ENCODE measurements at places on chromosomes 6 and 20.

DNA sequence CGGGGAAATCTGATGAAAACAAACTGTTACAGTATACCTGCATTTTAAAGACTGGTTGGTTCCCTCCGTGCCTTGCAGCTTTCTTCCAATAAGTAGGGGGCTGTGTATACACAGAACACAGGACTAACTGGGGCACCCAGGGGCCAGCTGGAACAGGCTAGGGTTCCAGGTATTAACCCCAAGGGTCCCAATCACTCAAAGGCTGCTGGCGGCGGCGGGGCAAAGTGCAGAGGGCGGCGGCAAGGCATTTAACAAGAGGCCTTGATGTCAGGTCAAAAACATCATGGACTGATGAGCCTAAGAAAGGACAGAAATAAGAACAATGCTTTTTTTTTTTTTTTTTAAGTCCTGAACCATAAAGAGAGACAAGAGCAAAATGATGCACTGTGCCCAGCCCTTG lies 2.5 kb downstream of the PMEPA1 start:
- DNase-seq, result no peak

DNA sequence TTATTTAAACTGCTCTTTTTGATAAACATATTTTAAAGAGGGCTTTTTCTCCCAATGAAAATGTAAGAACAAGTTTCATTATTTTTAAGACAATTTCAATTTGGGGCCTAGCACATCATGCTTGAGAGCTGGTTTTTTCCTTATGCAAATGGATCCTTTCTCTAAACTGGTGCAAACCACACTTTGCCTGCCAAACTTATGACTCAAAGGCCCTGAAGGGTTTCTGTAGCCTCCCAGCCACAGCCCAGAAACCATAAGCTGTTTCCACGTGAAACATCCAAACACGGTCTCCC lies 451 bp upstream of the HSF2 start:
- DNase-seq, result no peak

DNA sequence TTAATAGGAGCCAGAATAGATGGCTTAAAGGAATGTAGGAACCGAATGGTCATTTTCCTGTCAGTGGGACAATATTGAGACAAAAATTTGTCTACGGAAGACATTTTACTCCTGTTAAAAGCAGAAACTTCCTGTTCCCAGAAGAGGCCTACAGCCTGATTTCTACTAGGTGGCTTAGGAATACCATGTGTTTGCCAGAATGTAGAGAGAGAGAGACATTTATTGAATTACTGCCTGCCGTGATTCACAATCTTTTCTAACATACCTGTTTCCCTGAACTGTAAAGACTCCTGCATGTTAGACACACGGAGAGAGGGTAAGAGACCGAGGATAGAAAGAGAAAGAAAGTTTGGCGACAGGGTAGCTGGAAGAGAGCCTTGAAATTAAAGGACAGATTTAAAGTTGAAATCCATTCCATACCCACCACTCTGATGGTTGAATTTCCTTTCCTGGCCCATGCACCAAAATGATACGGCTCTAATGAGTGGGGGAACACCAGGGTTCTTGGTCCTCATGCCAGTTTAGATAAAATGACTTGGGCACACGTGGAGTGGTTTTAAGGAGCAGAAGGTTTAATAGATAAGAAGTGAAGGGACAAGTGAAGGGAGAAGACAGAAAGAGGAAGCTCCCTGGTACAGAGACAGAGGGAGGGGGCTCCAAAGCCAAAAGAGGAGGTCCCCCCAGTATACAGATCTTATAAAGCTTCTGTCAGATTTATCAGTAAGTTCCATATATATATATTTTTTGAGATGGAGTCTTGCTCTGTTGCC lies 22.5 kb downstream of the NCOA3 start:
- DNase-seq, result no peak

DNA sequence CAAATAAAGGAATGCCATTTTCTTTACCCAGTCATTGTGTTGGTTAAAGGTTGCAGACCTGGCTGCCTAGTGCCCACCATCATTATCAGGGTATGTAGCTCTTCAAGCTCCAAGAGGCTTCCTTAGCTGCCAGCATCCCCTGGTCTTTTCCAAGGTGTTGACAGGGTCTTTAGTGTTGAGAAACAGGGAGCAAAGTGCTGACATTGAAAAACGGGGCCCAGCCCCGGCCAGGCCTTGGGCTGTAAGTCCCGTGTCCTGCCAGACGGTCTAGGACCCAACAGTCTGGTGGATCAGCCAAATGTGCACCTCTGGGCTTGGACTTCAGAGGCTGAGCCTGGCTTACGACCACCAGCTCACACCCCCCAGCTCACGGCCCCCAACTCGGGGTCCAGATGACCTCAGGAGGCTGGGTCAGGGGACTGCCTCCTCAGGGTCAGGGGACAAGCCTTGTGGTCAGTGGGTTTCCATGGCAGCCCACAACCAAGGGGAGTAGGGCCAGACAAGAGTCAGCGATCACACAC lies 114.4 kb upstream of the MLN start:
- DNase-seq, result no peak

GRCh38 chr6:47105469-47106178 lies 63.5 kb upstream of the ADGRF1 start:
- DNase-seq, result no peak

DNA sequence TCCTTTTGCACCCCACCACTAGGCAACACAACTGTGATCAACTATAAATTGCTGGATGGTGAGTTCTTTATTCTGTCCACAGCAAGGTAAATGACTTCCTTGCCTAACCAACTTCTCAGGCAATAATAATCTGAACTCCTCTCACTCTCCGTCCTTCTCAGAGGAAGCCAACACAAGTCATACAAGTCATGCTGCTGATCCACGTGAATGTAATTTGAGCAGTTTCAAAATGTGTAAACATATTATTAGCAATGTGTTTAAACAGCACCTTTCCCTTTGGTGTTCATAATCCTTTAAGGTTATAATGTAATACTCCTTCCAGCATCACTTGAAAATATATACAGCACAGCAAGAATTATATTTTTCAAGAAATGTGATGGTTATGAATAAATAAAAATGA lies 127.9 kb downstream of the QRSL1 start:
- DNase-seq, result peak; percentile 56

DNA sequence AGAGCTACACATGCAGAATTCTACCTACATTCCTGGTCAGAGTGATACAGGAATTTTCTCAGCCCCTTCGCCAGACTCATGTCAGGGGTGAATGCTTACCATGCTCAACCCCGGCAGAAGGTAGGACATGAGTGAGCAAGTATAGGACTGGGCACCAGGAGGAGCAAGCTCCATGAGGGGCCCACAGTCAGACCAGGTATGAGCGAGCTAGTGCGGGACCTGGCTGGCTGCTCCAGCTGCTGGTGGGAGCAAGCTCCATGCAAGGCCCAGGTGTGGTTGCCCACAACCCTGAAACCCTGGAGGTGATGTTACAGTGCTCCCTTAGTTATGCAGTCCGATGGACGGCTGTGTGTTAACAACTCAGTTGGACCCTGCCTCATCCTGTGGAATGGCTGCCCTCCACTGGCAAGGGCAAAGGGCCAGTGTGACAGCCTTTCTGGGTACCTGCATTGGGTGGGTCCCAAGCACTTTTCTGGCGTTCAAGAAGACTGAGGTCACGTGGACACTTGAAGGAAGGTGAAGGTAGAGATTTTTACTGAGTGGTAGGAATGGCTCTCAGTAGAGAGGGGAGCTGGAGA lies 503.5 kb upstream of the CITED2 start:
- no peak for DNase-seq

DNA sequence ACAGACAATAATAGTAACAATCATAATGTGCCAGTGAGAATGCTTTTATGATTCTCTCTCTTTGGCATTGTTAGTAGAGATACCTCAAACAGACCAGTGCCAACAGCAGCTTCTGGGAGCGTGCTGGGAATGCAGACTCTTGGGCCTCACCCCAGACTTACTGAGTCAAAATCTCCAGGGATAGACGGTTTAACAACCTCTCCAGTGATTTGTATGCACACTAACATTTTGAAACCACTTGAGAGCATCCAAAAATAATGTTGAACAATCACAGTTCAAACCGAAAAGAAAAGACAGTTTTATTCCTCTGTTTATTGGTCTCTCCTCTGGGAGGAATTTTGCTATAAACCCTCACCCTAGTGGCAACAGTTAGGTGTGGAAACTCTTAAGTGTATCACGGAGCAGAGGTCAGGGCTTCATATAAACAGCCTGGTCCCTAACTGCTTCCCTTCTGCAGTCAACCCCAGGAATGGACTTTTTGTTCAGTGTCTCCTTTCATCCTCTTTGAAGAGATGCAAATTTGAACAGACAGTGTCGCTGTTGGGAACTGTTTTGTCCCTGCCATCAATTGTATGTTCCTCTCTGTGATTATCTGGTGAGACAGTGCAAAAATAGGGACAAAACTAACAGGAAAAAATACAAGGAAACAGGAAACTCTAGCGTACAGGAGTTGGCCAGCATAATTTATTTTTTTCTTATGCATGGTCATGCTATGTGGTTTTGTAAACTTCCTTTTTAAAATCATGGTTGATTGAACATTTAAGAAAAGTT lies 162.4 kb upstream of the BTBD3 start:
- no peak for DNase-seq

DNA sequence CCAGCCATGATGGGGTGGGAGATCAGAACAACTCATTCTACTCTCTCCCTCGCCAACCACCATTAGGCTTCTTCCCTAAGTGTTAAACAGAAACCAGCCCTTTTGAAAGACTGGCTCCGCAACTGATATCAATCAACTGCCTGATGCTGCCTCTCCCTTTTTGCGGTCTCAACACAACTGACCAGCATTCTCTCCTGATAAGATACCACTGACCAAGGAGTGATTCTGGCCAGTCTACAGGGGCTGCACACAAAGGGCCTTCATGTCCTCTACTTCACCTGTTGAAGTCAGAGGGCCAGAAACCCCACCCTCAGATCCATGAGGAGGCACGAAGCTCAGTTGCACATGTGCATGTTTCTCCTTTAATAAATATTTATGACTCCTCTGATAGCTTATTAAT lies 145.1 kb downstream of the CD24 start:
- no peak for DNase-seq

DNA sequence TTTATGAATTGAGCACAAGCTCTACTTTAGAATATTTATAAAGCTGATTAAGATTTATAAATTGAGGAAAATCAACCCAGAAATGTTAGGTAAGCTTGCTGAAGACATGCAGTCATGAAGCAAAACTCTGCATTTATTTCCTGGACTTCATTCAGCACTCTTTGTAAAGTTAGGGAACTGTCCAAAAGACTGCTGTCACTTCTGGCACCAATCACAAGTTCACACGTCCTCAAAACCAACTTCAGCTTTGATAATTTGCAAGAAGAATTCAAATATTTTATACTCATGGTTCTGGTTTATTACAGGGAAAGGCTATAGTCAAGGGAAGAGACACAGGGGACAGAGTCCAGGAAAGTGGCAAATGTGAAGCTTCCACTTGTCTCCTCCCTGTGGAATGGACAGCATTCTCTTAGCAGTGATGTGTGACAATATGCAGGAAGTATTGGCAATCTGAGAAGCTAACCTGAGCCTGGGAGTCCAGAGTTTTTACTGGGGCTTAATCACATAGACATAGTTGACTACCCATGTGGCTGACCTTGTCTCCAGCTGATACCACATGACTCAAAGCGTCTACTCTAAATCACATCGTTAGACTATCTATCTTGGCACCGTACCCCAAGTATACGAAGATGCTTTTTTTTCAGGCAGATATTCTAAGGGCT lies 85.4 kb downstream of the PPP1R14C start:
- no peak for DNase-seq

DNA sequence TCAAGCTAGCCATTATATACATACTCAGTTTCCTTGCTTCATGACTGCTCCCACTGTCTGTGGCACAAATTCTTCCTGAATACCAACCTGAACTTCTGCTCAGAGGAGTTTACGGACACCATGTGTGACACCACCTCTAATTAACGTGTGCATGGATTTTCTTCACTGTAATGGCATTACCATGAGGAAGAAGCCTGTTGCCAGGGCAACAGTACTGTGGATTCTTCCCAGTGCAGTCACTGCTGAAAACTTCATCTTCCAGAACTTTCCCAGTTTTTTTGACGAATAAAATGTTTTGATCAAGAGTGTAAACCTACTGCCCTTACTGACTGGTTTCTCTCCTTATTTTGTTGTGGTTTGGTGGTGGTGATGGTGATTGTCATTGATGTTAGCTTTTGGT lies 444.3 kb upstream of the NRSN1 start:
- DNase-seq, result no peak

DNA sequence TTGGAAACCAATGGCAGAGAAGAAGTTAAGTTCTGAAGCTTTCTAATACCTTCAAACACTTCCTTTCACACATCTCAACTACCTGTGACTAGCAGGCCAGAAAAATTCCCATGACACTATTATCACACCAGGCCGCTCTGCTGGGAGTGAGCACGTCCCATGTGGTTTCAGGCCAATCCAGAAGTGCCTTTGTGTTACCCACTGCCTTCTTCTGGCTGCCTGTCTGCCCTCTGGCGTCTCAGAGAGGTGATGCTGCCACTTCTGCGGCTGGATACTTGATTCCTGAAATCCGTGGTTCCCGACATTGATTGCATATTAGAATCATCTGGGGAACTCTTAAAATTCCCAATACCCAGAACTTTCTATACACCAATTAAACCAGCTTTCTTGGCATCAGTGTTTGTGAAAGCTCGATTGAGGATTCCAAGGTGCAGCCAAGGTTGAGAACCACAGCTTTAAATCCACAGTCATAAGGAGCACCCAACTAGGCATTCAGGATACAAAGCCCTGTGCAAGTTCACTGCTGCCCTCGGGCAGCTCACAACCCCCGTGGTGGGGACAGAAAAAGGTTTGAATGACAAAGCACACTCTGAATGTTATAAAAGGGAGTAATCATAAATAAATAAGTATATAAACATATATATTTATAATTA lies 65.6 kb downstream of the STMND1 start:
- peak; percentile 67 for DNase-seq

DNA sequence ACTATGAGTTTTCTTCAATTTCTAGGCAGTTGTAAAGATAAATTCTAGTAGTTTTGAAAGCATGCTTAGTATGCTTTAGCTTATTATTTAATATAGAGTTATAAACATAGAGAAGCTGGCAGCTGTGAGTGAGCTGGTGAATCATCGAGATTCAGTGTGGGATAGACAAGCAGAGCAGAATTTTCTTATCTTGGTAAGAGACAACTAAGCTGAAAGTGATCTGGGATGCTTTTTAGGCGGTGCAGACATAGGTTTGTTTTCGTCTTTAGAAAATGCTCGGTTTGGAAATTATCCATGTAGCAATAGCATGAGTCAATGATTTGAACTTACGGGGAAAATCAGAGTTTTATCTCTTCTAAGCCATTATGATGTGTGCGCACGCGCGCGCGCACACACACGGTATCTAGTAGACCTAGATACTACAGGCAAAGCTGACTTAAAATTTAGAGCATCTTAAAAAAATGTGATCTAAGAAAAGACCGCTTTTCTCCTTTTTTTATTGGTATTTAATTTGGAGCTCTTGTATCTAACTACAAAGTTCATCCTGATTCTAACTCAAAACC lies 128.3 kb upstream of the MAP3K7 start:
- DNase-seq, result no peak

- no peak for DNase-seq
Measured at GRCh38 chr20:51600950-51601349, 58.4 kb upstream of the NFATC2 start.

- DNase-seq, result no peak
Measured at GRCh38 chr20:44354979-44355497, 461 bp upstream of the HNF4A start.

Measured in NCI-H1436 (cell line).